Kidney tubule cell (primary cell): ENCODE measurements at places on chromosomes 5 and 9.

DNA sequence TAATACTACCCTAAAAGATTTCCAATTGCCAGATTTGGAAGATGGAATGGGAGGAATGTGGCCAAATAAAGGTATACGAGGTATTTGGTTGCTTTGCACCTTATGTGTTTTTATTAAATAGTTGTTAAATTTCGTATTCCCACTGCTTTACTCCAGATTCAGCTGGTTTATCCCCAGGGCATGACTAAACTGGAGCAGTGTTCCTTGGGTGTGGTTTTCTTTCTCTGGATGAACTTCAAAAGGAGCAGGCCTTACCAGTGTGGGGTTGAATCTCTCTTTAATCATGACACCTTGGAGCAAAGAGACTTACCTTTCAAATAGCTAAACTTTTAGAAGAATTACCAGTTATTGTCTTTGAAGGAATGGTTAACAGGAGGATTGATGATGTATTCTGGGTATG is 121.7 kb upstream of the BNC2 start:
- DNase-seq, result no peak

- no peak for DNase-seq
Observed at GRCh38 chr5:52774005-52774410, 13.7 kb upstream of the ITGA1 start.

DNA sequence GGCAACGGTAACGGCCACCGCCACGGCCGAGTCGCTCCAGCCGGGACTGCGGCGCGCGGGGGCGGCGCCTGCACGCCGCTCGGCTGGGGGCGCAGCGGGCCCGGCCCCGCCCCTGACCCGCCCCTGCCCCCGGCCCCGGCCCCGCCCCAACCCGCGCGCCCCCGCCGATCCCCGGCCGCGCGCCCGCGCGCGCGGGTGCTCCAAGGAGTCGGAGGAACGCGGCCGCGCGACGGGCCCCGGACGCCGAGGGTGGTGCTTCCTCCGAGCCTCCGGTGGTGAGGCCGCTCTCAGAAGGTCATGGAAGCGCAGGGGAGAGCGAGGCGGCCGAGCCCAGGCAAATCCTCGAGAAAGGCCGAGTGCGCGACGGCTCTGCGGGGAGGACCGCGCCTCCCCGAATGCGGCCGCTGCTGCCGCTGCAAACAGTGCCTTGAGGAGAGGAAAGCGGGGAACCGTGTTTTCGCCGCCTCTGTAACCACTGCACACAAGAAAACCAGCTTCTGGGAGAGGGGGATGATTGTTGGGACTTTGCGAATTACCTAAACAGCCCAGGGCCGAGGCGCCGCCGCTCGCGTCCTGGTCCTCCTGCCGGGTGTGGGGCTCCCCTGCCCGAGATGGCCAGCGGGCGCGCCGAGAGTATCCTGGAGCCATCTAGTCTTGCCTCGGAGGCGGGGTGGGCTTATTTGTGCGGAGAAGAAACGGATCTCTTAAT is at the start of gene LIFR:
Gene LIFR (minus strand): TSS at position 48 of the 709 bp plus-strand sequence. CDS start 25,999 bp downstream, outside the sequence.
- DNase-seq, result peak; percentile 90

DNA sequence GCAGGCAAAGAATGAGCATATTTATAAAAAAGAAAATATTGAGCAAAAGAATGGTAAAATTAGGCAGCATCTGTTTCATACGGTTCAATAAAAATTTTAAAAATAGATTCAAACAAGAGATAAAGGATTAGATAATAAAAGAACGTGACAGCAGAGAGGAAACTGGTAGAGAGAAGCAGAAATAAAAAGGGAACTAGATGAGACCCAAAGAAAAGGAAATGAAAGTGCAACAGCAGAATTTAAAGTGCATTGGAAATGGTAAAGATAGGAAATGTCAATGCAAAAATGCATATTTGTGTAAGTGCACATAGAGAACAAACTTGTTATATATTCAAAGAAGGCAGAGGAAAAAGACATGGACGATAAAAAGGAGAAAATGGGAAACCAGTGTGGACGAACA is 70.2 kb downstream of the SUSD1 start:
- DNase-seq, result no peak

DNA sequence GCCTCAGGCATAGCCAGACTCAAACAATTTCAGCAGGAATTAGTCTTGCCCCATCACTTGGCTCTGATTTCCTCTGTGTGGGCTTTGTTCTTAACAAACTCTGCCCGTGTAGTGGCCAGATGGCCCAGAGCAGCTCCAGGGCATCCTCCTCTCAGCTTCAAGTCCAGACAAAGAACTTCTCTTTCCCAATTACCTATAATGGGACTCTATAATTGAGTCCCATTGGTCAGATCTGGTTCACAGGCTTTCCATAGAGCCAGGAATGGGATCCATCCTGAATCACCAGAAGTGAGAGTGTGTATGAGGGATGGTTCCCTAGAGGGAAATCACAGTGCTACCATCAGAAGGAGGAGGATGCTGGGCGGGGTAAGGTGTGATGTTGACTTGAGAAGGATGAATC is 515.8 kb downstream of the KIF4B start:
- no peak for DNase-seq

DNA sequence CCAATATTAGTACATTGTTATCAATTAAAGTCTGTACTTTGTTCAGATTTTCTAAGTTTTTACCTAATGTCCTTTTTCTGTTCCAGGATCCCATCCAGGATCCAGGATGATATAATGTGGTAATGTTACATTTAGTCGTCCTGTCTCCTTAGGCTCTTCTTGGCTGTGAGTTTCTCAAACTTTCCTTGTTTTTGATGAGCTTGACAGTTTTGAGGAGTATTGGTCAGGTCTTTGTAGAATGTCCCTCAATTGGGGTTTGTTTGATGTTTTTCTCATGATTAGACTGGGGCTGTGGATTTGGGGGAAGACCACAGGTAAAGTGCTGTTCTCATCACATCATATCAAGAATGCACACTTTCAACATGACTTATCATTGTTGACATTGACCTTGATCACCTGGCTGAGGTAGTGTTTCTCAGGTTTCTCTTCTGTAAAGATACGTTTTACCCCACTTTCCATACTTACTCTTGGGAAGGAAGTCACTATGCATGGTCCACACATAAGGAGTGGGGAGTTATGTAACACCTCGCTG is 9.6 kb downstream of the NDFIP1 start:
- no peak for DNase-seq

DNA sequence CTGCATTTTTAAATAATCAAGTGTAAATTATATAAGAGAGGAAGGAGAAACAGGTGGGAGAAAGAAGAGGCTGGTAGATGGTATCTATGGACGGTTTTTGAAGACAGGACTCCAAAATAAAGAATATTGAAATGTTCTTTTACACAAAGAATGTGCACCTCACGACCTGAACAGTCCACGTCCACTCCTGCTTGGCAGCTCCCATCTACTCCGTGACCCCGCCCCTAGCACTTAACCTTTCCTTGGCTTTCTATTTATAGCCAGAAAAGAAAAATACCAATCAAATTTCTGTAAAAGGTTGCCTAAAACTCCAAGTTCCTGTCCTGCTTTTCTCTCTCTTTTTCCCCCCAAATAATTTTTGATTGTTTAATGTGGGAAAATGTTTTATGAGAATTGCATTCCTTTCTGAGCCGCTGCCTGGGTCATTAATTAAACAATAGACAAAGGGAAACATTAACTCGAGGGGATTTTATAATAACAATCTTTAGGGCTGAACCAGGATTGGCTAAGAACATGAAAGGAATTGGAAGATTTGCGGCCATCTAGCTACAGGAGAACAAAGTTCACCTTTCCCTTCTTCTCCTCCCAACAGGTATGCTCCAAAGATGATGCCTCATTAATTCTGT is 173.6 kb upstream of the MAP3K1 start:
- peak; percentile 45 for DNase-seq

DNA sequence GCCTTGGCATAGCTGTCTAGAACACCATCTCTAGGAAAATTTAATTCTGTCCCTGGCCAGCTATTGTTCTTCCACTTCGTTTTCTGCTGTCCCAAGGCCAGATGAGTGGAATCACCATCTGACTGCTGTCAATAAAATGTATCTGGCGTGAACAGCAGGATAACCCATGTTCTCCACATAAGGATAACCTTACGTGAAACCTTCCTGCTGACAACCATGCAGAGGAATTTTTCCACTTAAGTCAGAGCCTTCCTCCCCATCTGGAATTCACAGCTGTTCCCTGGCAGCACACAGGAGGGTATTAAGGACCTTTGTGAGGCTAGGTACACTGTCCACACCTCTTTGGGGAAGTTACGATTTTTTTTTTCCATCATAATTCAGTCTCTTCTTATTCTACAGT is 28.6 kb downstream of the RNF44 start:
- DNase-seq, result no peak

DNA sequence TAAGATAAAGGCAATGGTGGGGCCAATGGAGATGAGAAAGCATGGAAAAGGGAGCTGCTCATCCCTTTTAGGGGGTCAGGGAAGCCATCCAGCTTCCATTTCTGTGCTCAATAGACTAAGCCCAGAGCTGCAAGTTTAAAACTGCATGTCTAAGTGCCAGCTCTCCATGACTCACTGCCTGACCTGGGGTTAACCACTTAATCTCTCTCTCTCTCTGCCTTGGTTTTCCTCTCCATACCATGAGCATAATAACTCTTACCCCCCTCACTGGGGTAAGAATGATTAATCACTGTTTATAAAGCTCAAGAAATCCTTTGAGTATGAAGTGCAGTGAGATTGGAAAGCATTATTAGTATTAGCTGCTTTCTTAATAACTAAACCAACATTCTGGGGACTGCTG is 1382.4 kb upstream of the WWC1 start:
- DNase-seq, result peak; percentile 90

DNA sequence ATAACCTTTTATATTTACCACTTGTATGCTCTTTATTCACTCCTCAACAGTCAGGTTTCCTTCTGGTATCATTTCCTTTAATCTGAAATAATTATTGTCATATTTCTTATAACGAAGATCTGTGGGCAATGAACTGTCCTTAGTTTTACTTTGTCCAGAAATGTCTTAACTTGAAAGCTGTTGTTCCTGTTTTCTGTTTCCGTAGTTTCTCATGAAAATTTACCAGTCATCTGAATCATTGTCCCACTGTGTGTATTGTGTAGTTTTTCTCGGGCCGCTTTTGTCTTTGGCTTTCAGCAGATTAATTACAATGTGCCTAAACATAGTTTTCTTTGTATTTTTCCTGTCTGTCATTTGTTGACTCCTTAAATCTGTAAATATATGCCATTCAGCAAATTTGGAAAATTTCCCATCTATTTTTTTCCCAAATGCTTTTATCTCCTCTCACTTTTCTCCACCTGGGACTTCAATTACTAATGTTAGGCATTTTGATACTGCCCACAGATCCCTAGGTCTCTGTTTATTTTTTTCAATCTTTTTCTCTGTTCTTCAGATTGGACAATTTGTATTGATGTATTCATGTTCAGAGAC is 74.9 kb downstream of the PDE8B start:
- DNase-seq, result no peak

DNA sequence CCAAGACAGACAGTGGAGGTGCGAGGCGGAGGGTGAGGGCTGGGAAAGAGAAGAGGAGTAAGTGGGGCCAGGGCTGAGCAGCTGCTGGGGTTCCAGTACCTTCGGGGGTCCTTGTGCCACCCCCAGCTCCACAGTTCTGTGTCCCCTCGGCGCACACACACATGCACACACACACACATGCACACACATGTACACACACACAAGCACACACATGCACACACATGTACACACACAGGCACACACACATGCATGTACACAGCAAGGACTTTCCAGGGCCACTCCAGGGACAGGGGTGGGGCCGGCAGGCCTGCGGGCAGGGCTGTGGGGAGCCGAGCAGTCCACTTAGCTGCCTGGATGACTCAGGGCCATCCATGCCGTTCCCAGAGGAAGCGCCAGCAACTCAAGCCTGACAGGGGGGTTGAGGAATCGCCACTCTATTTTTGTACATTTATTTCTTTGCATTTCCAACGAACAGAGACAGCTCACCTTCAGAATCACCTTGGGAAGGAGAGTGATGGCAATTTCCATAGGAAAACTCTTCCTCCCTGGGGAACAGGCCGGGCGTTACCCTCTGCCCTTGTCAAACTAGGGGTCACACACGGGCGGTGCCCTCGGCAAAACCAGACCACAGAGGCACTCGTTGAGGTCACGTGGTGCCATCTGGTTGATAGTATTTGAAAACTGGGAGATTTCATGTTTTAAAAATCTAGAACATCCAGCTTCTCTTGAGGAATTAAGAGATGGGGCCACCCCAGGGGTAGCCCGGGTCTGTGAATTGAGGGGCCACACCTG is 135.7 kb downstream of the ADAMTS2 start:
- DNase-seq, result peak; percentile 55

DNA sequence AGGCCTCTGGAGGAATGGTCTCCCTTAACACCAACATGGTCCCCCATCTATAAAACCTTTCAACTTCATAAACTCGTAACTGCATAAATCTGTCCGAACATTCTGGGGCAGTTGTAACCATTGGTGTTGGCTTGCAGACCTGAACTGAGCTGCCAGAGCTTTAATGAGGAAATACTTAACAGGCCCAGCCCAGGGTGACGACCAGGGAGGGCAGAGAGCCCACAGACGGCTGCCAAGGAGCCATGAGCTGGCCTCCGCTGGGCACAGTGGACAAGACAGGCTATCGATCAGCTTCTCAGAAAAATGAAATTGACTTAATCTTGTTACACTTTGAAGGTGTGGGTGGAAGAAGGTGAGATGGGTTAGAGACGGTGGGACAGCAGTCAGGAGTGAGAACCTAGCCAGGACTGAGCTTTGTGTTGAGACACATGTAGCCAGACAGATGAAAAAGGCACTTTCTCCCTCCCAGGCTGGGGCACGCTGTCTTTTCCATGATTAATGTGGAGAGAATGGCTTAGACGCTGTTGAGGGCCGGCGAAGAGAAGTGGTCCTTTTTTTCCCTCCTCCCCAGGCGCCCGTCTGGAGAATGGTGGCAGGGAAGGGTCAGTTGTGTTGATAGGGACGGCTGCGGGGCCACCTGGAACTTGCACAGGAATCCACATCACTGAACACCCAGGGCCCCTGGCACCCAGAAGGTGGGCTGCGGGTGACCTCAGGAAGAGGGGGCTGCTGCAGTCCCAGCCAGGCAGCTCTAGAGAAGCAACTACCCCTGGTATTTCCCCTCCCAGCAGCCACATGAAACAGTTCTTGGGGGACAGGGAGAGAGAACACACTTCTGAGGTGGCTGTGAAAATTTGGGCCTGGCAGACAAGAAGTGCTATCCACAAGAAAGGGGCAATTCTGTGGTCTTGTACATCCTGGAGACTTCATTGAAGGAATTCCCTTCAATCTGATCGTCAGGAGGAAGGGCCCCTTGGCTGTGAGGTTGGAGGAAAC is 27.3 kb upstream of the TCOF1 start:
- no peak for DNase-seq

DNA sequence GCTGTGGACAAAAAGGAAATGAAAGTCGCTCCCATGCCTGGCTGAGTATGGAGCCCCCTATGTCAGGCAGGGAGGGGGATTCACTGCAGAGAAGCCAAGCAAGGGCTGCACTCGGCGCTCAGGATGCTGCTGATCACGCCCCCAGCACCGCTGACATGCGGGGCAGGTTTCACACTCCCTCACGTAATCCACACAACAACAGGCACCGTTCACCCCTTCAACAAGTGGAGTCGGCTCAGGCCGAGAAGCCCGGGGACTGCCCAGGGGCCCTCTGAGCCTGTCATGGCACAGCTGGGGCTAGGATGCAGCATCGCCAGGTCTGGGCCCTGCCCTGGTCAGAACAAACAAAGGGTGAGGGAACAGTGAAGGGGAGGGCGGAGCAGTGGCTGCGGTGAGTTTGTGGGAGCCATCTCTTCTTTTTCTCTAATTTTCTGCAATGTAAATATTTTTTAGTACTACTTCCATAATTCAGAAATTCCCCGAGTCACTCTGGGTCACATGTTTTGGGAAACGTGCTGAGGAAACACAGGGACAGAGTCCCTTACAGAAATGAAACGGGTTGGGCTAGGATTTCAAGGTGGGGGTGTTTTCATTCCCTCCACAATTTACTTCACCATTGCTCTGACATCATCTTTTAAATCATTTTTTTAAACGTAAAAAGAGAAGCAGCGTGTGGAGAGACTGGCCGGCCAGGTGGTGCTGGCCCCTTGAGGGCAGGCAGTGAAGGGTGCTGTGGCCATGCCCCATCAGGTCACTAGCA is 49.8 kb downstream of the PRRT1B start:
- no peak for DNase-seq
